ENCODE measurements at places on chromosomes 6 and 20. TPM values are rescaled to one million over a fixed set of nuclear protein-coding genes. Genes with fewer than 3 reads are reported as not detected.

GRCh38 chr6:150876598-150876997, 11.1 kb downstream of the MTHFD1L start:
- no peak for DNase-seq

DNA sequence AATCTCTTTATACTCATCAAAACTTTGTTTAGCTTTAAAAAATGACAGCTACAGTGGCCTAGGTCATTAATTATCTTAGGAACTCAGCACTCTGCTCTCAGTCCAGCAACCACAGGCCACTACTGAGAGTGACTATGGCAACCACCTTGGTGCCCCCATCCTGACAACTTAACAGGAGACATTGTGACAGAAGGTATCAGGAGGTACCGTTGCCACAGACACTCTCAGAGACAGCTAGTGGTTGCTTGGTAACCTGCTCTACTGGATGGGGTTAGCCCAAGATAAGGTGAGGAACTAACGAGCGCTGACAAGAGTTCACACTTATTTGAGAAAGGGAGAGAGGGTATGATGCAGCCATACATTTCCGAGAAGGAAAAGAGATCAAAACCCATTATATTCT, 76.1 kb upstream of the TFAP2D start:
- no peak for DNase-seq

DNA sequence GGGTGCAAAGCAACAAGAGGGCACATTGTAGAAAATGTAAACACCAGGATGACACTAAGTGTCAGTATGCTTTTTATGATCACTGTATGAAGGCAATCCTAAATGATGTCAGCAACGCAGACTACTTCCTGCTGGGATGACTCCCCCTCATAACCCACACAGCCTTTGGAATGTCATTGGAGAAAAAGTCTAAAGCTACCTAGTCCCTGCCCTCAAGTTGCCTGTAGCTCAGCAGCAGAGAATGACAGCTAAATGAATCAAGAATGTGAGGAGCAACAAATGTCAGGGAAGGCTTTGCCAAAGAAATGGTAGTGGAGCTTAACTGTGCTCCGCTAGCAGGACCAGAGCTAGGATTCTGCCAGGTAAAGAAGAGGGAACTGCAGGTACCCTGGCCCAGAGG, 555.6 kb downstream of the CD83 start:
- no peak for DNase-seq

- DNase-seq, result no peak
These were observed 726.6 kb downstream of the RFPL4B start for GRCh38 chr6:113073611-113074191.

DNA sequence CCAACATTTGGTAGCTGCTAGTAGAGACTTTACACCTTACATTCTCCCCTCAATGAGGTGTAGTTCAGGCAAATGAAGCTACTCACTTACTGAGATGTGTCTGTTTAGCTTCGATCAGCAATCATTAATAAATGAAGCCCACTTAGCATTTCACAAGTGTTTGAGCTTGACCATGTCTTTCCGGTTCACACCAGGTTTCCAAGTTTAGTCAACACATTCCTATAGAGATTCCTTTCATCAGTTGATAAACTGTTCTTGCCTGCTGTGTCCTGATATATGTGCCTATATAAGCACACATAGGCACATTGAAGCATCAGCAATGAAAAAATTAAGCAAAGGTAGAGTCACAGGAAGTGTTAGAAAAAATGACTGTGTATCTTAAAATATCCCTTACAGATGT, 150.0 kb downstream of the BTBD3 start:
- no peak for DNase-seq

DNA sequence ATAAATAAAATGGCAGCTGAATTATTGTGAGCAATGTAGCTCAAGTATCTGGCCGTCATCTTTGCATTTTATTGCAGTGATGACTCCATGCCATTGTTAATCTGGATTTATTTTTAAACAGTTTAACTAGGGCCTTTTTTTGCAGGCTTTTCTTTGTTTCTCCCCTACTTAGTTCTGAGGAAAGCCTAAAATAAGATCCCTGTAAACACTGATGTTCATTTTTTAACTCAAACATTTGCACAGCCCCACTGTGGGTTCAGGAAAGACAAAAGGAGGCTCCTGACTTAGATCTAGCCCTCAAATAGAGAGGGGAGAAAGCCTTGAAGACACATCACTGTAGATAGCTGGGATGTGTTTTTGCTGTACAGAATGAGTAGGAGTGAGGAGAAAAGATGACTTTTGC, 69.2 kb downstream of the PLEKHG1 start:
- no peak for DNase-seq

DNA sequence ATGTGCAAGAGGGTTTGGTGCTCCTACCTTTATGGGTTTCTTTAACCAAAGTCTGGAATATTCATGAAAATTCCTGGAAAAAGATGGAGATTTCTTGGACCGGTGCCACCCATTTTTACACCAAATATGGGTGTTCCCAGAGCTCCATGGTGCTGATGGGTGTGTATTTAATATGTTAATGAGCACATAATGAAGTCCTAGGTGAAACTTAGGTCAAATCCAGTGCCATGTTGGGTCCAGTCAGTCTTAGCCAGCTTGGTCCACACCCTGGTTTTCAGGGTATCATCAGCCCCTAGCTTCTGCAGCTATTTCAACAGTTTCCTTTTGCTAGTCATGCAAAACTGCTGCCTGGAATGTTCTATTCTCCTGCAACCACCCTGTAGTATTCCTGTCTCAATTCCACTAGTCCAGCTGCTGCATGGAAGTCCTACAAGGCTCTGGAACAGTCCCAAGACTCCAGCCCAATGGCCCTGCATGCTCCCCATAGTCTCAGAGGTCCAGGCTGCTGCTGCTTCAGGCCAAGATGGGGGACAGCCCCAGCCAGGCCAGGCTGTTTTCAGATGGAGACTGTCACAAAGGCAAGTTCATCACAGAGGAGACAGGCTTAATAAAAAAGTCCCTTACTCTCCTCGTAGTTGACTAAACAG, 31.8 kb downstream of the CST9L start:
- DNase-seq, result peak; percentile 41

Gene CNKSR3
- 17.3 TPM for polyA plus RNA-seq

Gene SLC22A7
- not detected for polyA plus RNA-seq

Gene GDAP1L1
- not detected for polyA plus RNA-seq

Gene CCDC170
- 0.87 TPM for polyA plus RNA-seq

Gene NECAB3
- 27.7 TPM for polyA plus RNA-seq

Data from muscle of arm (tissue), 14 donors.